Globus pallidus (tissue), 1 donor: ENCODE measurements at places on chromosomes 6 and 20.
A peak's percentile ranks its signal among the peaks of the same experiment; 100 is the strongest.

- no peak for DNase-seq
Observed at GRCh38 chr6:3939964-3940363, 90.8 kb downstream of the FAM50B start.

DNA sequence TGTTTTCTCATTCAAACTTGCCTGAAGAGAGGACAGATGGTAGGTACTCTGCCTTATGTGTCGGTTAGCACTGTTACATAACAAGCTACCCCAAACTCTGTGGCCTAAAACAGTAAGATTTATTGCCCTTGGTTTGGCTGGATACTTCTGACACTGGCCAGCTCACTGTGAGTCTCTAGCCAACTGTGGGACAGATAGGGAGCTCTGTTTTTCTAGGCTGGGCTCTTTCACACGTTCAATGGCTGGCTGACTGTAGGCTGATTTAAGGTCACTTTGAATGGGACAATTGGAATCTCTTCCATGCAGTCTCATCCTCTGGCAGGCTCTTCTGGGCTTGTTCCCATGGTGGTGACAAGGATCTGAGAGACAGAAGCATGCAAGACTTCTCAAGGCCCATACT lies 39.4 kb upstream of the JAG1 start:
- DNase-seq, result no peak

- no peak for DNase-seq
Observed at GRCh38 chr20:24954566-24954965, 5.5 kb downstream of the CST7 start.

- DNase-seq, result peak; percentile 44
Observed at GRCh38 chr6:110875548-110876169, 1.1 kb downstream of the AMD1 start.

GRCh38 chr6:38658418-38659167 lies 18.9 kb upstream of the BTBD9 start:
- DNase-seq, result no peak

- no peak for DNase-seq
Observed at GRCh38 chr6:43909474-43910148, 139.6 kb downstream of the VEGFA start.

GRCh38 chr6:105988321-105988720 lies 97.8 kb upstream of the PRDM1 start:
- no peak for DNase-seq

GRCh38 chr6:24902782-24903181 lies 33.0 kb downstream of the RIPOR2 start:
- DNase-seq, result no peak

DNA sequence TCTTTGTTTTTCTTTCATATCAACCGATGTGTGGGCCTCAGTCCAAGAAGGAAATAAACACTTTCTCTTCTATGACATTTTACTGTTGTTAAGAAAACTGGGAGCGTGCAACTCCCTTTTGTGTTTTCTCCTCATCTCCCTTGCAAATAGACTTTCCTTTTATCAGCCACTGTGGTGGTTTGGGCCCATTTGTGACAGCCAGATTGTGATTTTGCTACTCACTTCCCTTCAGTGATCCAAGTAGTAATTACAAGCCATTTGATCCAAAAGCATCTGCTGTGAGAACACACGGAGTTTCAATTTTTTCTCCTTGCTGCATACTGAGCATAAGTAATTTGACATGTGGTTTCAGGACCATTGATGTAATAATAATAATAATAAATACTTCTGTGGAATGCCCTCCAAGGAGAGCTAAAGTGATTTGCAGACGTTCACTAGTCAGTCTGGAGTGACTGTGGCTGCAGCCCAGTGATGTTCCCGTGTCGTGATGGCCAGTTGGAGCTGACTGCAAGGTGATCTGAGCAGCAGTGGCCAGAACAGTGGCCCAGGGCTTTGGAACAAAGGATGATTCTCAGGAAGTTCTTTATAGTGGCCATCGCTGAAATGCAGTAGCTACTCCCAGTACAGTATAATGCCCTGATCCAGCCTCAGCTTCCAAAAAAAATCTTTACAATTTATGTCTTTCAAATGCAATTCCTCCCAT lies 91.9 kb upstream of the CLDN20 start:
- peak; percentile 17 for DNase-seq

GRCh38 chr20:11364736-11365135 lies 553.0 kb upstream of the BTBD3 start:
- DNase-seq, result no peak

GRCh38 chr6:44942201-44942600 lies 385.9 kb upstream of the RUNX2 start:
- no peak for DNase-seq
